ENCODE measurements at places on chromosomes 6 and 20. TPM values are rescaled to one million over a fixed set of nuclear protein-coding genes. Genes with fewer than 3 reads are reported as not detected.

- DNase-seq, result no peak
- no peaks in the 10 kb centered on the region for H3K4me1 ChIP-seq
- peaks cover 2% of the 10 kb centered on the region for H3K36me3 ChIP-seq
- no peak overlapping the region for H3K4me3 ChIP-seq
- no peak overlapping the region for H3K27ac ChIP-seq
- H3K27me3 ChIP-seq, result no peaks in the 10 kb centered on the region
These were observed 583.8 kb upstream of the GJE1 start for GRCh38 chr6:141548966-141549365.

GRCh38 chr6:89745096-89745495, 74.5 kb downstream of the MDN1 start:
- no peaks in the 10 kb centered on the region for H3K4me1 ChIP-seq
- H3K36me3 ChIP-seq, result peaks cover 9% of the 10 kb centered on the region
- DNase-seq, result no peak
- H3K27me3 ChIP-seq, result no peaks in the 10 kb centered on the region
- no peak overlapping the region for H3K27ac ChIP-seq
- no peak overlapping the region for H3K4me3 ChIP-seq

DNA sequence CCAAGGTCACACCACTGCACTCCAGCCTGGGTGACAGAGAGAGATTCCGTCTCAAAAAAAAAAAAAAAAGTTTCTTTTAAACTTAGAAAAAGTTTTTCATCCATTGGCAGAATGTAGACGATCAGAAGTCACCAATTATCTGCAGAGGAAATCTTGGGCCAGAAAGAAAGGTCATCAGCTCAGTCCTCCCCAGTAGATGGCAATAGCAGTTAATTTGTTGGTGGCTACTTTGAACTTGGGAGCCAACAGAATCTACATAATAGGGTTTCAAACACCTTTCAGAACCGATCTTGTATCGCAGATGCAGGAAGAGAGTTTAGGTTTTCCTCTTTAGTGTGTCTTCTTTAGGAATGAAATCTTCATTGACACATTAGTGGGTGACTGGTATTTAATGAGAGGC, 41.7 kb downstream of the LBP start:
- H3K36me3 ChIP-seq, result no peaks in the 10 kb centered on the region
- H3K27me3 ChIP-seq, result peaks cover 30% of the 10 kb centered on the region
- no peak for DNase-seq
- no peaks in the 10 kb centered on the region for H3K4me1 ChIP-seq
- no peak overlapping the region for H3K27ac ChIP-seq

DNA sequence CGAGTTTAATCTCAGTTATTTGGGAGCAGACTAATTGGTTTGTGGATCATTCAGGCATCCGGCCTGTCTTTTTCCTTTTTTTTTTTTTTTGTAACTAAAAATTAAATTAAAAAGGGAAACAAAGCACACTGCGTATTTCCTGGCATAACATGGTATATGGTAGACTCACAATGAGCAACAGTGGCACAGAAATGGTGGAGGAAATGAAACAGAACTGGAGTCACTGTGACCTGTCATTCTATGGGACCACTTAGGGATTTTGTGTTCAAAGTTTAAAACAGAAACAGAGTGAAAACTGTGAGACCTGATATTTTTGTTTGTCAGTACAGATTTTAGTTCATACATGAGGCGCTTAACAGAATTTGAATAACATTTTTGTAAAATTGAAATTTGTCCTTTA, 4.8 kb upstream of the CD93 start:
- H3K4me3 ChIP-seq, result no peak overlapping the region
- H3K36me3 ChIP-seq, result no peaks in the 10 kb centered on the region
- DNase-seq, result no peak
- peaks cover 11% of the 10 kb centered on the region for H3K4me1 ChIP-seq
- peaks cover 25% of the 10 kb centered on the region for H3K27me3 ChIP-seq

Gene NRSN2
- 0.89 TPM for total RNA-seq

DNA sequence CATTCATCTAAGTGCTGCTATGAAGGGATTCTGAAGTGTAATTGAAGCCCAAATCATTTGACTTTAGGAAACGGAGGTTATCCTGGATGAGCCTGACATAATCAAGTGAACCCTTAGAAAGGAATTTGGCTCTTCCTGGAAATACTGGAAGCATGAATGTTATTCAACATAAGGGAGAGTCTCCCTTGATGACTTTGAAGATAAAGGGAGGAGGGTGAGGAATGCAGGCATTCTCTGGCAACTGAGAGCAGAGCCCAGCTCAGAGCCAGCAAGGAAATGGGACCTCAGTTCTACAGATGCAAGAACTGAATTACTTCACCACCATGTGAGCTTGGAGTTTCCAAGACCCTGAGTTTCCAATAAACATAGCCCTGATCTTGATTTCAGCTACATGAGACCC, 168.2 kb downstream of the DLL1 start:
- no peak for DNase-seq
- H3K4me1 ChIP-seq, result no peaks in the 10 kb centered on the region
- H3K36me3 ChIP-seq, result no peaks in the 10 kb centered on the region

- DNase-seq, result no peak
- no peaks in the 10 kb centered on the region for H3K27me3 ChIP-seq
- H3K27ac ChIP-seq, result no peak overlapping the region
- no peak overlapping the region for H3K4me3 ChIP-seq
These were observed 5.9 kb downstream of the TMEM63B start for GRCh38 chr6:44133003-44133931.

Gene OGFR
- 41.3 TPM for total RNA-seq

Gene CDH26
- total RNA-seq, result 1.9 TPM

Gene SLC4A11
- total RNA-seq, result 1.3 TPM

DNA sequence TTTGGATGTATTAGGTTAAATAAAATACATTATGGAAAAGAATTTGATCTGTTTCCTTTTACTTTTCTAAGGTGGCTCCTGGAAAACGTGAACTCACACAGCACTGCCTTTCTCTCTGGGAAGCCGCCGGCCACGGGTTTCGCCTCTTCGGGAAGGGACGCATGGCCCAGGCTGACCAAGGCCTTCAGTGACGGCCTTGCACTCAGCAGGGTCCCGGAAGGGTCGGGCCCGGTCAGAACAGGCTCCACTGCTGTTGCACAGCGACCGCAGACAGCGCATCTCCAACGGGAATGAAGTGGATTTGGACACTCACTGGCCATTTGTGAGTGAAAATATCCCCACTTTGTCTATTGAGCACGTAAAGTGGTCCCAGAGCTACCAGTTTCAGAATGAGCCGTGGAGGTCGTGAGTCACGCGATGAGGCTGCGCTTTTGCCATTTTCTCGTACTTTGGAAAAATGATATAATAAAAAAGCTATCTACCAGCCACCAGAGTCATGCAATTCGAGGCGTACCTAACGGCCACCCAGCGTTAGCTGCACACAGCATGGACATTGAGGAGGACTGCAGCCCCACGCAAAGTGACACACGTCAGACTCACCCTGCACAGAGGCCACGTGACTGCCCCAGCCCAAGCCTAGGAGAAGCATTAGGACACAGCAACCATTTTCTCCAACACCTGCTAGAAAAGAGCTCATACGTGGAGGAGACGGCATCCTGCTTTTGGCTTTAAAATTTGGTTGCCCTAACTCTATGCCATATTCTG, 244.3 kb downstream of the TTLL2 start:
- no peak overlapping the region for H3K4me3 ChIP-seq
- peaks cover 3% of the 10 kb centered on the region for H3K36me3 ChIP-seq
- no peaks in the 10 kb centered on the region for H3K4me1 ChIP-seq
- peaks cover 46% of the 10 kb centered on the region for H3K27me3 ChIP-seq
- H3K27ac ChIP-seq, result no peak overlapping the region
- DNase-seq, result no peak

GRCh38 chr6:126054802-126055201, 68.5 kb downstream of the TRMT11 start:
- H3K27ac ChIP-seq, result no peak overlapping the region
- no peak for DNase-seq
- no peak overlapping the region for H3K4me3 ChIP-seq
- peaks cover 3% of the 10 kb centered on the region for H3K4me1 ChIP-seq
- H3K36me3 ChIP-seq, result peaks cover 8% of the 10 kb centered on the region

DNA sequence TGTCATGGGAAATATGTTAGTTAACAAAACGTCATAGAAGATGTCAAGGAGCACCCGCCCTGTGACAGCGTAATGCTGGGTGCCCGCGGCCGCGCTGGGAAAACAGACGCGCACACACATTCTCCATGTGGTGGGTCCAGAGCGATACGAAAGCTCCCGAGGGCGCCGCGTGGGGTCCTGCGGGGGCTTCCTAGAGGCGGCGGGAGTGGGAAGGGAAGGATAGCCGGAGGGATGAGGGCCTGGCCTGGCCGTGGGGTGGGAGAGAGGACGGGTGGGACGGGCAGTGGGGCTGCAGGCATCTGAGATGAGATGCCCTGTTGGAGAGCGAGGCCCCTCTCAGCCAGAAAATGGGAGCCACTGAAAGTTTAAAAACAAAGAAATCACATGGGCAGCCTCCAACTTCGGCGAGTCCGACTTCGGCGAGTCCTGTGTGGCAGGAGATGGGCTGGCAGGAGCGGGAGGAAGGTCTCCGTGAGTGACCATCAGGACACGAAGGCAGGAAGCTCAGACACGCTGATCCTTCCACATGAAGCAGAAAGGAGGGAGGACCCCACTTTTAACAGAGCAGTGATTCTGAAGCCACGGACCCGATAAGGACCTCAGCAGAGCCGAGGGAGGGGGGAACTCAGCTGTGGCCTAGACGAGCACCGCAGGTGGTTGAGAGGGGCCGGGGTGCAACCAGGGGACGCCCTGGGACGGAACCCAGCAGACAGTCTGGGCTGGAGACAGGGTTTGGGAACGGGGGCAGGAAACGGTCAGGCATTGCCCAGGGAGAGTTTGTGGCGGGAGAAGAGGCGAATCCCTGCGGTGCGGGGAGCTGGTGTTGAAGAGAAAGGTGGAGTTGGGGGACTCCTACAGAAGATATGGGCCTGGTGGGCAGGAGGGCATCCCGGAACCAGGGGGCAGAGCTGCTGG, 114.1 kb upstream of the FRMD1 start:
- H3K27ac ChIP-seq, result no peak overlapping the region
- H3K4me1 ChIP-seq, result peaks cover 5% of the 10 kb centered on the region
- no peak overlapping the region for H3K4me3 ChIP-seq

GRCh38 chr20:49937027-49937929, 1.1 kb downstream of the RNF114 start:
- no peaks in the 10 kb centered on the region for H3K27me3 ChIP-seq
- peak overlapping the region; percentile 93 for H3K27ac ChIP-seq
- H3K4me3 ChIP-seq, result peak overlapping the region; percentile 96
- H3K4me1 ChIP-seq, result peaks cover 45% of the 10 kb centered on the region

GRCh38 chr6:142030115-142030619, 102.6 kb upstream of the GJE1 start:
- H3K4me3 ChIP-seq, result no peak overlapping the region
- H3K27me3 ChIP-seq, result no peaks in the 10 kb centered on the region
- no peaks in the 10 kb centered on the region for H3K4me1 ChIP-seq
- DNase-seq, result no peak

- peak overlapping the region; percentile 100 for H3K4me3 ChIP-seq
- peaks cover 58% of the 10 kb centered on the region for H3K4me1 ChIP-seq
- H3K27ac ChIP-seq, result peak overlapping the region; percentile 100
- no peak for DNase-seq
These were observed 2.1 kb downstream of the ZC3H12D start for GRCh38 chr6:149482545-149483333.

Gene HIVEP1
- 63.4 TPM for total RNA-seq

Gene AURKA
- total RNA-seq, result 1.0 TPM

Gene ACTL10
- total RNA-seq, result 0.89 TPM

Gene DYNLRB1
- 62.0 TPM for total RNA-seq

GRCh38 chr6:144390202-144390601, 105.1 kb downstream of the UTRN start:
- H3K27me3 ChIP-seq, result no peaks in the 10 kb centered on the region
- no peak overlapping the region for H3K27ac ChIP-seq
- peaks cover 26% of the 10 kb centered on the region for H3K4me1 ChIP-seq

DNA sequence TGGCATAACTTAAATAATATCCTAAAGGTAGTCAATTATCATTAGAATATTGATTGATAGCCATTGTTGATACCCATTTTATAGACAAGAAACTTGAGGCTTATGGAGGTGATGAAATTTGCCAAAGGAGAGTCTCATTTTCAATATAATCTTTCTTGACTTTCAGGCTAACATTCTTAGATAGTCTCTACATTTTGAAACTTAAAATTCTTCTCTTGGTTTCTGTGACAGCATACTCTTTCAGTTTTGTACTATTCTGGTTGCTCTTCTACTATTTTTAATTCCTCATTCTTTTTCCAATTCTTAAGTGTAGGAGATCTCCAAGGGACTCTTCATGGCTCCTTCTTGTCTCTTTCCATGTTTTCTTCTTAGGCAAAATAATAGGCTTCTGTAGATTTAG, 3.7 kb upstream of the SH3BGRL2 start:
- H3K27ac ChIP-seq, result no peak overlapping the region
- no peak overlapping the region for H3K4me3 ChIP-seq
- H3K4me1 ChIP-seq, result peaks cover 11% of the 10 kb centered on the region
- peaks cover 3% of the 10 kb centered on the region for H3K36me3 ChIP-seq

GRCh38 chr20:64082820-64083377, 1.3 kb downstream of the LKAAEAR1 start:
- peak overlapping the region; percentile 89 for H3K27ac ChIP-seq
- peaks cover 29% of the 10 kb centered on the region for H3K4me1 ChIP-seq
- H3K27me3 ChIP-seq, result no peaks in the 10 kb centered on the region
- H3K36me3 ChIP-seq, result no peaks in the 10 kb centered on the region
- peak overlapping the region; percentile 85 for H3K4me3 ChIP-seq

Gene SPATA2
- 24.9 TPM for total RNA-seq

GRCh38 chr20:50913690-50914375, 17.4 kb downstream of the ADNP start:
- H3K27me3 ChIP-seq, result no peaks in the 10 kb centered on the region
- no peaks in the 10 kb centered on the region for H3K36me3 ChIP-seq
- no peak for DNase-seq
- H3K27ac ChIP-seq, result peak overlapping the region; percentile 59
- H3K4me3 ChIP-seq, result peak overlapping the region; percentile 7
- H3K4me1 ChIP-seq, result peaks cover 64% of the 10 kb centered on the region
